ENCODE measurements at places on chromosomes 2 and 18.

DNA sequence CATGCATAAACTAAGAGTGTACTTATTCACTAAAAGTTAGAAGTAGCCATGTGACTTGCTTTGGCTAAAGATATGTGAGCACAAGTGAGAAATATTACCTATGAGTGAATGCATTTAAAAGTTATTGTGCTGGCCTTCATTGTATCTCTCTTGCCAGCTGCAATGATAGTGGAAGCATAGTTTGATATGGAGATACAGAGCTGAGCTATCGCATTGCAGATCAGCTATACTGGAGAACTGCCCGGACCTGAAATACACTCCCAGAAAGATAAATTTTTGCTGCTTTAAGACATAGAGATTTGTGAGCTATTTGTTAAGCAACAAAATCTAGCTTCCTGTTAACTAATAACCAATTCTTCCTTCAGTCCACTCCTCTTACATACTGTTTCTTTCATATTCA is 571.1 kb downstream of the CPS1 start:
- no peak for DNase-seq

DNA sequence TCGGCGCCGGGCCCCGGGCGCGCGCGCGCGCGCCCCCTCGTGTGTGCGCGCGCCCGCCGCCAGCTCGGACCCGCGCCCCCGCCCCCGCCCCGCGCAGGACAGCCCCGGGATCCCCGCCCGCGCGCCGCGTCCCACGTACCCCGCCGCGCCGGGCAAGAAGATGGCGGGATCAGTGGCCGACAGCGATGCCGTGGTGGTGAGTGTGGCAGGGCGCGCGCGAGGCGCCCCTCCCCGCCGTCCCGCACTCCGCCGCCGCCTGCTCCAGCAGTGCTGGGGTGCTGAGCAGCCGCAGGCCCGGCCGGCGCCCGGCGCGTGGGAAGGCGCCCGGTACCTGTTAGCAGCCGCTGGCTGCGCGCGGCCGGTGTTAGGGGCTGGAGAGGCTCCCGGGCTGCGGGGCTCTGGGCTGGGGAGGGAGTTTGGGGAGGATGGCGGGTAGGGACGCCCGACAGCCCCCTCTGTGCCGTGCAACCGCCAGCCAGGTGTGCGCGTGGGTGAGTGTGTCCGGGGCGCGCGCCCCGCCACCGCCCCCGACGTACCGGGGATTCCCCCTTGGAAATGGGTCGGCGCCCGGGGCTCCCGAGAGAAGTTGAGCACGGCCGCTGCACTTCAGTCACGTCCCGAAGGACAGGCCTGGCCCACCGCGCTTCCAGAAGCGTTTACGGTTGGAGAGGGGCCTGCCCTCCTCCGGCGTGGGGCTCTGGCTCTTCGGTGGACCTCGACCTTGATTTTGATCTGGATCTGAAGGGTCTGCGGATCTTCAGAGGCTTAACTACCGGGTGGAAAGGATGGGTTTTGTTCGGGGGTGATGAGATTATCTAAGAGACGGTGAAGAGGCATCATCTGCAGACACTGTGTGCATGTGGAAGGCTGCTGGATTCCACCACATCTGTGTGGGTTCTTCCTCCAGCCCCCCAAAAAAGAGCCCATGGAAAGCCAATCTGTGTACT is 697 bp downstream of the LGALSL start:
- peak; percentile 23 for DNase-seq

DNA sequence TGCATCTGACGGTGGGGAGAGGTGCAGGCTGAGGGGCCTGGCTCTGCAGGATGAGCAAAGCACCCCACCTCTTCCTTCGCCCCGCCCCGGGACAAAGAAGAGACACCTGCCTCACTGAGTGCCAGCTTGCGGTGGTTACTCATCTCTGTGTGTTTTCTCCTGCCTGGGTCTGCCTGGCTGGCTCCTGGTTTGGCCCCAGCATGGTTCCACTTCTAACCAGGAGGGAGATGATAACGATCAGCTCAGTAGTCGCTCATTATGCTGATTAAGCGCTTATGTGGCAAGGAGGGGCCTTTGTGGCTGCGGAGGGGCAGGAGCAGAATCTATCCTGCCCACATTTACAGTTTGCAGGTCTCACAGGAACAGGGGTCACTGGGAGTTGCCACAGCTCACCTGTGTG is 68.7 kb upstream of the EDAR start:
- no peak for DNase-seq

DNA sequence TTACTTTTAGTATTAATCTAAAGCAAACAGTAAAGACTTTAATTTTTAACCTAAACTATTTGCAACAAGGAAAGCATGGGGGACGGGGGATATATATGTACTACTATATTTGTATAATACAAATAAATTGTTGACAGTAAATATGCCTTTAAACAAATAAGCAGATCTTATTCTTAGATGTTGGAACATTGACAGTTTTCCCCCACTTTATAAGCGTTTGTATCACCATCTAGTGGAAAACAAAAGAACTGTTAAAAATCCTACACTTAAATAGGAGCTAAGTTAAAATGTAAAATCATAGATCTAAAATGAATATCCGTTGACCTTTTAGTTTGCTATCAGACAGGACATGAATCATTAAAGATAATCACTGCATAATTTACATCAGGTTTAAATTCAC is 50.0 kb downstream of the RBBP8 start:
- DNase-seq, result no peak

DNA sequence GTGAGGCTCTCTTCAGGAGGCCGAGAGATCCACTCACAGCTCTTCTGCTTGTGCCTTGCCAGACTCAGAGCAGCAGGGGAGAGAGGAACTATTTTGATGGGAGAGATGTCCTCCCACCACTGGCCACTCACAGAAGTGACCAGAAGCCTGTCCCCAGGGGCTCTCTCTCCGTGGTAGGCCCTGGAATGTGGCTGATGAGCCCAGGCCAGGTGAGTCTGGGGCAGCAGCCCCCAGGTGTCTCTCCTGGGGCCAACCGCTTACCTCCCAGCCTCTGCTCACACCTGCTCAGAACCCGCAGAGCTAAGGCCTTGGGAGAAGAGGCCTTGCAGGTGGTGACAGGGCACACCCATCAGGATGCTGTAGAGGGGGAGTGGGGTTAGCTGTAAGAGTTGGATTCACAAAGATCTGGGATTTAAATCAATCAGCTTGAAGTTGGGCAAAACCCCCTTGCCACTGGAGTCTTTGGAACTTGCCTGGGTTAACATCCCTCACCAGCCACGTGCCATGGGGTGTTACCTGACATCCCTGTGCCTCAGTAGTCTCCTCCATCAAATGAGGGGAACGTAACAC is 29.1 kb upstream of the ASB18 start:
- no peak for DNase-seq

DNA sequence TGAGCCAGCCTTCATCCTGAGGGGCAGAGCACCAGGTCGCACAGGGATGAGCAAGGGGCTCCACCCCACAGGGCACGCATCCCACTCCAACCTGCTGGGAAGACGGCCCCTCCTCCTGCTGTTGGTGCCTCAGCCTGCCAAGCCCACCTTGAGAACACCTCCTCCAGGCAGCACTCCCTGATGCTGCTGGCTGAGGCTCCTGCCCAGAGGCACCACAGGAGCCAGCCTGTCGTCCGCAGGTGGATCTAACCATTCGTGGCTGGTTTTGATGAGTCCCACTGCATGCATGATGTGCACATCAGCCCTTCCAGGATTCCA is 58.4 kb downstream of the BIN1 start:
- DNase-seq, result no peak

DNA sequence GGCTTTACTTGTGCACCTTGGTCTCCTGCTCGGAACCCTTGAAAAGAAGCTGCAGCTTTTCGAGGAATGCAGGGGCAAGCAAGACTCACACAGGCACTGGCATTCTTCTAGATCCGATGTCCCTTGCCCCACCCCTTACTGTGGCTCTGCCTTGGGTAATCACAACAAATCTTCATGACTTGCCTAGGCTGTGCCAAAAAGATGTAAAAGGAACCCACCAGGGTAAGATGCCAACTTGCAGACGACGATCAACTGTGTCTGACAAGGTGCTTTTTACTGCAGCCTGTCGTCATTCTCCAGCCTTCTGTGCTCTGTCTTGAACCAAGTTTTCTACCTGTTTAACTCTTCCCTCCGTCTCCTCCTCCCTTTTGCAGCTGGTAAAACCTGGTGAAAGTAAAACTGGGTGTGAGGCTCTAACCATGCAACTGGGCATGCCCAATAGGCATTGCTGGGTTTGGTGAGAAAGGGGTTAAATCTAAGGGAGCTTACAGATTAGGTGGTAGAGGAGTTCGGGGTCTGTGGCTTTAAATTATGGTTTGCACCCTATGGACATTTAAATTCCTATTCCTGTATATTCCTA is 909 bp upstream of the NRXN1 start:
- no peak for DNase-seq

- DNase-seq, result no peak
Measured at GRCh38 chr2:221085341-221085900, 486.7 kb downstream of the EPHA4 start.

DNA sequence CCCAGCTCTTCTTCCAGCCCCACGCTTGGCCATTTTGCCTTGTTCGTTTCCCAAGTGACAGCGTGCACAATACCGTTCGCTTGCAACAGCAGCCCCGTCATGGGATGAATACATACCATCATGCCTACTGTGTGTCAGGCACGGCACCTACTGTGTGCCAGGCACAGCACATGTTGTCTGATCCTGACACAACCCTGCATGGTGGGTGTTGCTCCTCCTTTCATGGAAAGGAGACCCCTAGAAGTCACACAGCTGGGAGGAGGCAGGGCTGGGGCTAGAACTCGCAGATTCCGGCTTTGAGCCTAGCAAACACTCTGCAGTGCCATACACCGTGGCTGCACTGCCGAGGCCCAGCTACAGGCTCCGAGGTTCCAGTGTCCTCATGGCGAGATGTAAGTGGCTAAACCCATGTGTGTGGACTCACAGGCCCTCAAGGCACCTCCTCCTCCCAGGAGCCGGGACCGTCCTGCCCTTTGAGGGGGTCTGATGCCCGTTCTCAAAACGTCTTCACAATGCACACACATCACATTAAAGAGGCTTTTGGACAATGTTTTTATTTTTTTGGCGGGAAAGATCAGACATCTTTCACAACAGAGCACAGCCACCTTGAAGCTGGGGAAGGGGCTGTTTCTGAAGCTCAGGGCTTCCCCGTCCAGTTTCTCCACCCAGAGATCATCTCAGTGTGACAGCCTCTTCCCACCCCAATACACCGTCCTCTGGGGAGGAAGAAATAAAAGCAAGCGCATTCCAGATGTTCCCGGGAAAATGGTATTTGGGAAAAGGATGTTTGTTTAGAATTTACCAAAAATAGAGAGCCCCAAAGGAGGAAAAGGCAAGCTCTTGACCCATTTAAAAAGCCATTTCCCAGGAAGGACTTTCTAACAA is 64.9 kb downstream of the HS1BP3 start:
- no peak for DNase-seq

DNA sequence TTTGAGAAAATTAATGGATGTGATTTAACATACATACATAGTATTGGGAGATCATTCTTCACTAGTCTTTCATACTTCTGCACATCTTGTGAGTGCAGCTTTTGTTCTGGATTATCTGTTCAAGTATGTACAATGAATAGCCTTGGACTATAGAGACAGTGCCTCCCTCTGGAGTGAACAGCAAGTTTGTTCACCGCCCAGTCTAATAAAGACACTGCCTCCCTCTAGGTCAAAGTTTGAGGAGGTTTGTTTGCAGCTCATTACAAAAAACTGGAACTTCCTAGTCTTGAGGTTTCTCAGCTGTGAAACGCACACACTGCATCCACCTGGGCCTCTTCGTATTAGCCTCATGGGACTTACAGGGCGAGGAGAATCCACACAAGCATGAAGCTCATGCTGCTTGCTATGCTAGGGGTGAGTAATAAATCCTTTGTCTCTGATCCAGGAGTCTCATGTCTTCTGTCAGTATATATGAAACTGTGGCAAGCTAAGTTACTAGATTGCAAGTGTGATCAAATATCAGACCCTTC is 26.0 kb upstream of the LAPTM4A start:
- no peak for DNase-seq

GRCh38 chr2:42969231-42970150 is 177.1 kb upstream of the HAAO start:
- no peak for DNase-seq

- no peak for DNase-seq
Measured at GRCh38 chr2:42513252-42513918, 19.6 kb upstream of the KCNG3 start.

DNA sequence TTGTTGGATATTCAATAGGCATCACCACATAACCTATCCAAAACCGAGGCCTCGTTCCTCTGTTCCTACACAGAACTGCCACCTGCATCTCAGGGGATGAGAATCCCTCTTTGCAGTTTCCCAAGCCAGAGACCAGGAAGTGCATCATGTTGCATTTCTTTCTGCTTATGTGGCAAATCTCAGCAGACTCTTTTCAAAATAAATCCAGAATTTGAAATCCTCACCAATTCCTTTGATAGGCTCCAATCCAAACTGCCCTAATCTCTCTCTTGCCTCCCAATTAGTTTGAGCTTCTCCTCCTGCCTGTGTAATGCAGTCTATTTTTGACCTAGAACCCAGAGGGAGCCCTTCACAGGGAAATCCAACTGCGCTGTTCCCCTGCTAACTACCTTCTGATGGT is 215.5 kb downstream of the RNF144A start:
- no peak for DNase-seq

DNA sequence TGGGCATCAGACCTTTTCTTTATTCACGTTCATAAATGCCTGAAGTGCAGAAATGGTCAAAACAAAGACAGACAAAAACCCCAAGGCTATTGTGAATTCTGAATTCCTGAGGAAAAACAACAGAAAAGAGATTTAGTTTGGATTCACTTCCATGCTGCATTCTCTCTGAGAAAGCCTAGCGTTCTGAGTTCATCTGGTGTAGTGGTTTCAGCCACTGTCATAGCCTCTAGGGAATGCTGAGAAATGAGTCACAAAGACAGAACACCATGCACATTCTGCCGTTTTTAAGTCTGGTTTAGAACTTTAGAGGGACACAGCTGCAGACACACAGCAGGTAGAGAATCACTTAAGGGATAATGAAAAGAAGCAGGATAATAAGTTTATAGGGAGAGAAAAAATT is 93.8 kb downstream of the LRP1B start:
- DNase-seq, result no peak

GRCh38 chr2:132979339-132980093 is 309.5 kb upstream of the LYPD1 start:
- no peak for DNase-seq

DNA sequence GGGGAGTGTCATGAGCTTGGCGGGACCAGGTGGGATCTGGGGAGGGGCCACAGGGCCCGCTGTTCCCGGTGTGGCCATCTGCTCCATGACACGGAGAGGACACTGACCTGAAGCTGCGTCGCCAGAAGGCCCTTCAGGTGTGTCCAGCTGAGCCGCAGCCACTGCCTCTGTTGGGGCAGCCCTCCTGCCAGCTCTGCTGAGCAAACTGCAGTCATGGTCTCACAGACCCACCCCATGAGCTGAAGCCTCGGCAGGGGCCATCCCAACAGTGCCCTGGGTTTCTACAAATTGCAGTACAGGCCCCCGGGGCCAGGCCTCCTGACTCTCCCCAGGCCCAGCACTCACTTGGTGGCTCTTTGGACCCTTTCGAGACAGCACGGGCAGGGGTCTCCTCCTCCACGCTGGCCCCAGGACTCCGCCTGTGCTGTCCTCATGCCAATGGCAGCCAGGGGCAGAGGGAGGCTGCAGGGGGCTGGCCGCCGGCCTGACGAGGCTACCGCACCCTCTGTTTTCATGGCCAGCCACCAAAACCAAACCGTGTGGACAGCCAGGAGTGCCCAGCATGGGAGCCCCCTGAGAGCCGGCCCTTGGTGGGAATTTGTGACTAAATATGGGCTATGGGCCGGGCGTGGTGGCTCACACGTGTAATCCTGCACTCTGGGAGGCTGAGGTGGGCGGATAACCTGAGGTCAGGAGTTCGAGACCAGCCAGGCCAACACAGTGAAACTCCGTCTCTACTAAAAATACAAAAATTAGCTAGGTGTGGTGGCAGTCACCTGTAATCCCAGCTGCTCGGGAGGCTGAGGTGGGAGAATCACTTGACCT is 175.2 kb upstream of the SALL3 start:
- DNase-seq, result no peak
